Epithelial cell of alveolus of lung (primary cell): ENCODE measurements at places on chromosomes 6 and 20. TPM values are rescaled to one million over a fixed set of nuclear protein-coding genes. Genes with fewer than 3 reads are reported as not detected.

OTOR gene
- not detected in 2 replicates for total RNA-seq

FRS3 gene
- total RNA-seq: 2.1 TPM in 2 replicates

SLC17A3 gene
- not detected in 2 replicates for total RNA-seq

PPP1R3G gene
- total RNA-seq: 0.65 and 0.96 TPM in 2 replicates

TMEM217 gene
- 1.6 and 2.5 TPM in 2 replicates for total RNA-seq
